Cardiac fibroblast (primary cell): ENCODE measurements at places on chromosomes 7 and 10.

DNA sequence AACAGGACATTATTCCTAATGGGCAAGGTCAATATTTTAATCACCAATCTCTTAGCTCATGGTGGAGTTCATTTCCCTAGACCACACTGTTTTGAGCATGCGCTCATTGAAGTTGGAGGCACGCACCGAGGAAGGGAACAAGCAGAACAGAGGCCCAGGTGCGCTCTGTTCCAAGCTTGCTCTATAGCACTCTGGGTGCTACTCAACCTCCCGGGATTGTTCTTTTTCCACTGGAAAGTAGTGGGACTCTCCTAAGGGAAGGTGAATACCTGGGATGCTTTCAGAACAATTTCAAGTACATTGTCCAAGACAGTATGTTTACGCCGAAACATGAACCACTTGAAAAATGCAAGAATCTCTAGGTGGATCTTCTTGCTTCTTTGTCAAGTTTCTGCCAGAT, 16.2 kb downstream of the PLXNA4 start:
- DNase-seq, result no peak

DNA sequence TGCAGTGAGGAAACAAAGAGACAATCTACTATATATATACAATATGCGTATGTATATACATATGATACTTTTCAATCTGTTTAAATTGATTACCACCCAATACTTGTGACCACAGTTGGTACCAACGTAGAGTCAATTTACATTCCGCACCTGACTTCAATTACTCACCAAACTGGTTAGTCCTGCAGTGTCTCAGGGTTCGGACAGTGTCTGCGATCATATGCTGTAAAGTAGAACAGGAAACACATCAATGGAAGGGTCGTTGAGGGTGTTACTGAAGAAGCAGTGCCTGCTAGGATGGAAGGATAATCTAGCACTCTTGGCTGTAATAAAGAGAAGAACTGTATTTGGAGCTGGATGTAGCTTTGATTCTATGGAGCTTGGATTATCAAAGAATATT, 179.7 kb upstream of the CDCA7L start:
- no peak for DNase-seq

DNA sequence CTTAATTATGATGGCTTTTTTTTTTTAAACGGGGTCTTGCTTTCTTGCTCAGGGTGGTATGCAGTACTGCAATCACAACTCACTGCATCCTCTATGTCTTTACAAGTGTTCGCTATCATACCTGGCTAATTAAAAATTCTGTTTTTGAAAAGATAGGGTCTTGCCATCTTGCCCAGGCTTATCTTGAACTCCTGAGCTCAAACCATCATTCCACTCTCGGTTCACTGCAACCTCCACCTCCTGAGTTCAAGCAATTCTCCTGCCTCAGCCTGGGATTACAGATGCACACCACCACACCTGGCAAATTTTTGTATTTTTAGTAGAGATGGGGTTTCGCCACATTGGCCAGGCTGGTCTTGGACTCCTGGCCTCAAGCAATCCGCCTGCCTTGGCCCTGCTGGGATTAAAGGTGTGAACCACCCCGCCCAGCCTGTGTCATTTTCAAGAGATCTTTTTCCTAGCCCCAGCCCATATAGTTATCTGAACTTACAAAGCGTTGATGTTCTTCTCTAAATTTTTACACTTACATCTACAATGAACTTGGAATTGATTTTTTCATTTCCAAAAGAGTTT, 6.0 kb downstream of the HNRNPF start:
- DNase-seq, result no peak

DNA sequence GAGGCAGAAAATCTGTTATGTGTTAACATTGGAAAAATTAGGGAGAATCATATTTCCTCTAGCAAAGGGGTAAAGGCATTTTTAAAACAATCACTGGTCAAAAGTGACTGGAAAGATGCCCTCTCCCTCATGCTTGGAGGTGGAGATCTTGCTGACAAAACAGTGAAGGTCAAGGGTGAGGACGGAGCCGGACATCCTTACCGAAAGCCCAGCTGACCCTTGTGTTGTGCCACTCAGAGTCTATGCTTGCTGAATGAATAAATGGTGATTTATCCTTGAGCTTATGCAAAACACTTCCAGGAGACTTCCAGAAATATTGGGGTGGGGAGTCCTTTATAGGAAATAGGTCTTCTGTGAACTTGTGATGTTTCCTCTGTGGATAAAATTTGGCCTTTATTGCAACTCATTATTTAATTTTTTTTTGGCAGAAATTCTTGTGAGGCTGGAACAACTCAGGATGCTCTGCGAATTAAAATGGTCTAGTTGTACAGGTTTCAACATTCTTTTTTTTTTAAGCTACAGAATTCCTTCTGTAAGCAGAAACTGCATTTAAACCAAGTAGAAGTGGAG, 28.3 kb upstream of the ELMO1 start:
- DNase-seq, result no peak

- no peak for DNase-seq
Measured at GRCh38 chr7:110809832-110810231, 281.1 kb upstream of the LRRN3 start.

DNA sequence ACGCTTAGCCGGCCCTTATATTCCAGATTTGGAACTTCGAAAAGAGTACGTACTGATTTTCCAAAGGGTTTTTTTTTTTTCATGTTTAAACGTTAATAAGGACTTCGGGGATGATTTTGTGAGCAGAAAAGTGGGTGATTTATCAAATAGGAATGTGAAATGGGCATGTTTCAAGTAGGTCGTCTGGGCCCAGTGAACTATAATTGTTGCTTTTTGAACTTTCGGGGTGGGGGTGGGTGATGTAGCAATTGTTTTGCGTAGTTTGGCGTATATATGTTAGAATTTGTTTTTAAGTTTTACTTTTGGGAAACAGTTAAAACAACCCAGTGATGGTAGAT, 299 bp upstream of the PBLD start:
- peak; percentile 80 for DNase-seq

GRCh38 chr10:25028711-25029110, 12.3 kb downstream of the THNSL1 start:
- DNase-seq, result no peak

DNA sequence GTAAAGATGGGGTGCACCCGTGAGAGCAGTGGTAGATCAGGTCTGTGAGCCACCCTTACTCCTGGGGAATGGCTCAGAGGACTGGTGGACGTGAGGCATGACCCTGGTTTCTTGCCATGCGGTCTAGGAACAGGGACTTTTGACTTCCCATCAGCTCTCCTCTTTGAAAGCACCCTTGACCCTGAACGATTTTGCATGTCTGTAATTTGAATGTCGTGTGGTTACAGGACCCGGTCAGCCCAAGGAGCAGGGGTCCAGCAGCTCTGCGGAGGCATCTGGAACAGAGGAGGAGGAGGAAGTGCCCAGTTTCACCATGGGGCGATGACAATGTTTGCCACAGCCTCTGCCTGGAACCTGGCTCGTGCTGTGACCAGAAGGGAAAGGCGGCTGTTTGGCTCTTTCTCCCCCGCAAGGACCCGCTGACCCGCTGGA, 8.6 kb upstream of the ORAI2 start:
- DNase-seq, result no peak

DNA sequence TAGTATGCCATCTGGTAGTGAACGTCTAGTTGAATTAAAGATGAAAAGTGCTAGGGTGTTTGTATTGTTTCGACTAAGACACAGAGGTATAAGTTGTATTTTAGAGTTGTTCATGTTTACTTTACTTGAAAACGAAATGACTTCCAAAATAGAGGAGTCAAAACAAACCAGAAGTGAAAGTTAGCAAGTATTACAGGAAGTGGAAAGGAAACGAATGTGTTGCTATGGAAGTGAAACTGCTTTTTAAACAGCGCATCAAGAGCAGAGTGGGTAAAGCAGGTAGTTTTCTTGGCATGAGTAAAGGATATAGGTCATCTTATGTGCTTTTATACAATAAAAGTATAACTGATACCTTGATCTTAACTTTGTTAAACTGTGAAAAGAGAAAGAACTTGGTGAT, 20.0 kb upstream of the GALNTL5 start:
- no peak for DNase-seq

DNA sequence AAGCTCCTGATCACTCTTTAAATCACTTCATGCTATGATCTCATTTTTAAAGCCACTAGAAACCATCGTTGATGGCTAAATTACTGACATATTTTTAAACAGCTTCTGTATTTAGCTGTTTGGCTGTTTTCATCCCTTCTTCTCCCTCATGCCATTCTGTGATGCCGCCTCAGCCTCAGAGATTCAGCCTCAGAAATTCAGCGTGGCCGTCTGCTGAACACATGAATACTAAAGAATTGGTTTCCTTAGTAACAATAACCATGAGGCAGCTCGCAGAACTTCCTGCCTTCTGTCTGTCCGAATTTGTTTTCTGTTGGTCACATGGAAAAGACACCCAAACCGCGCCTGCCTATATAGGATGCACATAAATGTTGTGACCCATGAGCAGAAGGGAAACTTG, 31.0 kb upstream of the FZD1 start:
- no peak for DNase-seq

DNA sequence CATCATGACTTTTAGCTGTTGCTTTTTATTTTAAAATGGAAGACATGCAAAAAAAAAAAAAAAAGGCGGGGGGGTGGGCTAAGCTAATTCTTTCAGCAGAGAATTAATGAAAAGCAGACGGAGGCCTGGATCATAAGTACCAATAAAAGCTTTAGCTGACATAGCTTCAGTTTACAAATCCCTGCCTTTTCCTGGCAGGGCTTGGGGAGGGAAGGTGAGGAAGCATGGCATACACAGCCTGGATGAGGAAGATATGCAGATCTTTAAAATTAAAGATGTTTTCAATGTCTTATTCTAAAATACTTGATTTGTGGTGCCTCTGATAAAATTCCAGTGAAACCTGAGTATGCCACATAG, 57.0 kb downstream of the ICA1 start:
- no peak for DNase-seq
